ENCODE measurements at places on chromosomes 3 and 15.

DNA sequence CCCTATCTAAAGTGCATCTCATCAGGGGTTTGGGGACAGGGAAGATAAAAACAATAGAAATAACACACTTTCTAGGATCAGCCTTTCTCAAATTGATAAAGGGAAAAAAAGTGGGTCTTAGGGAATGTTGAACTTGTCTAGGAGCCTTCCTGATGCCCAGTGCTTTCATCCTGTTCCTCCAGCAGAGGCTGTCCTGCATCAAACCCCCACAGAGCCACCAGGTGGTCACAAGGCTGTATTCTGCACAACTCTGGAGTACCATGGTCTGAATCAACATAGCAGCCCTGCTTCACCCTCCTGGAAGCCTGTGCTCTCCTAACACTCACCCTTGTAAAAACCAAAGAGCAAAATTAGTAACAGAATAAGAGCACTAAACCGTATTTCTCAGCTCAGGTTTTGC is 118.5 kb upstream of the SLC25A36 start:
- no peak for DNase-seq

GRCh38 chr3:3194861-3195260 is 15.4 kb upstream of the CRBN start:
- no peak for DNase-seq

DNA sequence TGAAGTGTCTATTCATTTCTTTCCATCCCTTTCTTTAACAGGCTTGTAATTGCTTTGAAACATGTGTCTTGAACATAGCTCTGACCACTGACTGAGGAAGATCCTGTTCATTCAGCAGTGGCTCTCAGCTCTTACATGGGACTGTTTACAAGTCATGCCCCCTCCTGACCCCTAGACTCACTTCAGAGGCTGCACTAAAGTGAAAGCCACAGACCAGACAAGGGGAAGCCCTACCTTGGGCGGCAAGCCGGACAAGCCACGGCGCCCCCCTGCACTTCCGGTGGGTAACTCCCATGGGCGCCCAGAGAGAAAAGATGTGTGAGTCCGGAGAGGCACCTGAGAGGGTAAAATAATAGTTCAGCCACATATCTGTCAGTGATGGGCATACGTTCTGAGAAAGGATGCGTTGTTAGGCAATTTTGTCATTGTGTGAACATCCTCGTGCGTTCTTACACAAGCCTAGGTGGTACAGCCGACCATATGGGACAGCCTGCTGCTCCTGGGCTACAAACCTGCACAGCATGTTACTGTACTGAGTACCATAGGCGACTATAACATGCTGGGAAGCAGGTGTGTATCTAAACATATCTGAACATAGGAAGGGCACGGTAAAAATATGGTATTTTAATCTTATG is 116.2 kb downstream of the CHSY1 start:
- DNase-seq = no peak

DNA sequence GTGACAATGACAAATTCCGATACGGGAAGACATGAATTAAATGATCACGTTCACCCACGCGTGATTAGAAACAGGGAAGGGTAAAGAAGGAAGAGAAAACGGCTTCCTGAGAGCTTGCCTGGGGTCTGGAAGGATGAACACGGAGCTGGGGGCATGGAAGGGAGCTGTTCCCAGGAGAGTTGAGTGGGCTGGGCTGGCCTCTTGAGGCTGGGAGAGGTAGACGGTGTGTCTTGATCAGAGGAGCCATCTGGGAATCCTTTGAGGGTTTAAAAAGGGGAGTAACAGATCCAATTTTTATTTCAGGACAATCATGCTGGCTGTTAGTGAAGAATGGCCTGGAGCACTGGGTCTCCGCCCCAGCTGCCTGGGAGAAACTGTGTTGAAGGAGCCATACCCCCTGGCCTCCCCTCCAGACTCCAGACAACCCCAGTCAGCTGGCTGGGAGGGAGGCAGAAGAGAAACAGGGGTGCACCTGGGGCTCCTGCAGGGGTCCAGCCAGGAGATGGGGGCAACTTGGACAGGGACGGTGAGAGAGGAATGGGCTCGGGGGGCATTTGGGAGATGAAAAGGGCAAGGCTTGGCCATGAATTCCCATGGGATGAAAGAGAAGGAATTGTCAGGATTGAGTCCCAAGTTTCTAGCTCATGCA is 53.6 kb upstream of the CGNL1 start:
- no peak for DNase-seq

DNA sequence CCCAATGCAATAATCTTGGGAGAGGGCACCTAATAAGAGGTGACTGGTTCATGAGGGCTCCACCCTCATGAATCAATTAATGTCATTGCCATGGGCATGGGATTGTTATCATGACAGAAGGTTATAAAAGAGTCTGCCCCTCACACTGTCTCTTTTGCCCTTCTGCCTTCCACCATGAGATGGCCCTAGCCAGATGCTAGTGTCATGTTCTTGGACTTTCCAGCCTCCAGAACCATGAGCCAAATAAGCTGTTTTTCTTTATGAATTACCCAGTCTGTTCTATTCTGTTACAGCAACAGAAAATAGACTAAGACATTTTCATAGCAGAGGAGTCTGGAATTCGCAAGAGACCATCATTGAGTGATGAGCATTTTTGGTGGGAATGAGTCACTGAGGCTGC is 16.0 kb upstream of the RAD18 start:
- no peak for DNase-seq

GRCh38 chr15:25175033-25175788 is 220.4 kb downstream of the SNRPN start:
- DNase-seq = no peak

DNA sequence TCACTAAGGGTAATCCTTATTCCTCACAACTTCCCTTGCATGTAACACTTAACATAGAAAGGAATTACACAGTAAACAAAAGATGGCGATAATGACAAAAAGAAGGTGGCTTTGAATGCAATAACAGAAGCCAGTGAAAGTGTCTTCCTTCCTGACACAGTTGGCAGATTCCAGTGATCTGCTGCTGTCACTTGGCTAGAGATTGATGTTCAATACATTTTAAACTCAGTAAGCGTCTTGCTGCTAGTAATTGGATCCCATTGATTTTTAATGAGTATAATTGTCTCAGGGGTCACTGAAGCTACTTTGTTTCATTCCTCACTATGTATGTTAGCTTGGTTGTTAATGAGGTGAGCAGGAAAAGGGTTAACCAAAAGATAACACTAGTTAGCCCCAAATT is 692.7 kb downstream of the NTRK3 start:
- no peak for DNase-seq

GRCh38 chr3:32404714-32405113 is 13.1 kb downstream of the CMTM7 start:
- DNase-seq = no peak

- peak; percentile 87 for DNase-seq
Measured at GRCh38 chr3:57803647-57804081, 47.6 kb downstream of the SLMAP start.

- no peak for DNase-seq
Measured at GRCh38 chr3:162139841-162140240, 643.2 kb downstream of the OTOL1 start.

GRCh38 chr15:68447976-68448755 is 16.2 kb upstream of the ITGA11 start:
- no peak for DNase-seq

DNA sequence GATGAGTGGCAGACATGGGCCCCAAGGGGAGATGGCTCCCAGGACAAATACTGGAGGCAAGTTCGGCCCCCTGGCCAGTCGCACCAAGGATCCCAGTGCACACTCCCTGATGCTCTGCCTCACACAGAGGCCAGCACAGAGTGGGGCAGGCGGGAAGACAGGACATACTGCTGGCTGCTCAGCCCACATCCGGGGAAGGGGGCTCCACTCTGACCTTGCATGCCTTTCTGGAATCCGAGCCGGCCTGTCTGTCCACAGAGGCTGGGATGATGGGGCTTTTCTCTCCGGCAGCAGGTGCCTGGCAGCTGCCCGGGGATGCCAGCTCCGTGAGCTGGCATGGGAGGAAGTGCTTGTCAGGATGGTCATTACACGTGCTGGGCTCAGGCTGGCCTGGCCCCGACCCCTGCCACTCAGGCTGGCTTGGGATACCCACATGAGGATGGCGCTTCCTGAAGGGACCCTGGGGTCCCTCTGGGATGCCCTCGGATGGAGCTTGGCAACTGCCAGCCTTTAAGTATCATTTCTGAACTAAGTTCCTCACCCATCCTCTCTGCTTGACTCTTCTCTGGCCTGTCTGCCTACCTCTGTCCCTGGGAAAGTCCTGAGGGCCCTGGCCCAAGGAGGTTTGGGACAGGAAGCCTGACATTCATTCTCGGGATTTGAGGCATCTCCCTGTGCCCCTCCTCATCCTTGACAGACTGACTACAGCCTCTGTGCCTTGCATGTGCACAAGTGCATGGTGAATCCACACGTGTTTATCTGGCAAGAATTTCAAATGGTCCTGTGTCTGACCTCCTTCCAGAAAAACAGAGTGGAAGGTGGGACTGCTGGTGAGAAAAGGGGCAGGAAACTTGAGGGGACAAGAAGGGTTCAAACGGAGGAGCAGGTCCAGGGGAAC is 46.5 kb downstream of the EXOG start:
- DNase-seq = no peak

- DNase-seq = no peak
Measured at GRCh38 chr3:134567605-134568004, 81.7 kb downstream of the CEP63 start.

- no peak for DNase-seq
Measured at GRCh38 chr3:163664466-163664865, 1413.8 kb downstream of the SI start.

- DNase-seq = no peak
Measured at GRCh38 chr3:12999147-13000140, 73.8 kb downstream of the IQSEC1 start.

DNA sequence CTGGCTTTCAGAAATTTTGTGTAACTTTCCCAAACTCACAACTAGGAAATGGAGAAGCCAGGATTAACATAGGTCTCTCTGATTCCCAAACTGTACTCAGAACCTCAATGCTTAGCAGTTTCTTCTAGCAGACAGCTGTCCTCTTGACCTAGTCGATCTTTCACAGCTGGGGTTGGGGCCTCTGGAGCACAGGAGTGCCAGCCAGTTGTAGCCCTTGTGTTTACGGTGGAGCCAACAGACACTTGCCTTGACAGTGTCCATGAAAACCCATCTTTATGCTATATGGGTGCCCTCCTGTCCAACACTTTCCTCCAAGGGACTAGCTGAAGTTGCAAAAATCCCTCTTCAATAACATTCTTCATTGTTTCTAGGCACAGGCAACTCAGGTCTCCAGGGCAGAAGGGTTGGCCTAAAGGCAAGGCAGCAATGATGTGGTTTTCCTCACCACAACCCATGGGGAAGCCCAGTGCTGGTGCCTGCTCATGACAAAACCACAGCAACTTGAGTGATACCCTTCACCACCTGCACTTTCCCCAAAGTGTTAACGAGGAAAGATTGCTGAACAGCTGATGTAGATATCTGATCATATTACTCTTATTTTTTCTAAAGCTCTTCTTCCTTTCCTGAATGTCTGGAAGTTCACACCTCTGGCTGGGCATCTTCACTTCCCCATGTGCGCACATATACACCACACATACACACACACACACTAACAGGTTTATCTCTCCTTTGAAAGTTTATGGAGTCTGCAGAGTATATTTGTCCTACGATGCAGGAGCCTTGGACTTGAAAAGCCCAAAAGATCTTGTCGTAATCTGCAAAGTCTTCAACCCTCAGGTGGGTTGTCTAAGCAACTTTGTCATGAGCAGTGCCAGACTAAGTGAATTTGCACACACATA is 11.0 kb upstream of the KNG1 start:
- no peak for DNase-seq

- DNase-seq = no peak
Measured at GRCh38 chr3:143339451-143339850, 219.9 kb downstream of the CHST2 start.

GRCh38 chr3:164390046-164390445 is 688.2 kb downstream of the SI start:
- no peak for DNase-seq

DNA sequence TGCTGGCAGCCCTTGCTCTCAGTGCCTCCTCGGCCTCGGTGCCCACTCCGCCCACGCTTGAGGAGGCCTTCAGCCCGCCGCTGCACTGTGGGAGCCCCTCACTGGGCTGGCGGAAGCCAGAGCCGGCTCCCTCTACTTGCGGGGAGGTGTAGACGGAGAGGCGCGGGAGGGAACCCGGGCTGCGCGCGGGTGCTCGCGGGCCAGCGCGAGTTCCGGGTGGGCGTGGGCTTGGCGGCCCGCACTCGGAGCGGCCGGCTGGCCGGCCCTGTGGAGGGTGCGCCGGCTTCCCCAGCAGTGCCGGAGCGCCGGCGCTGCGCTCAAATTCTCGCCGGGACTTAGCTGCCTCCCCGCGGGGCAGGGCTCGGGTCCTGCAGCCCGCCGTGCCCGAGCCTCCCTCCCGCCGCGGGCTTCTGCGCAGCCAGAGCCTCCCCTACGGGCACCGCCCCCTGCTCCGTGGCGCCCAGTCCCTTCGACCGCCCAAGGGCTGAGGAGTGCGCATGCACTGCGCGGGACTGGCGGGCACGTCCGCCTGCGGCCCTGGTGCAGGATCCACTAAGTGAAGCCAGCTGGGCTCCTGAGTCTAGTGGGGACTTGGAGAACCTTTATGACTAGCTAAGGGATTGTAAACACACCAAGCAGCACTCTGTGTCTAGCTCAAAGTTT is 231.5 kb downstream of the EFHB start:
- DNase-seq = no peak

DNA sequence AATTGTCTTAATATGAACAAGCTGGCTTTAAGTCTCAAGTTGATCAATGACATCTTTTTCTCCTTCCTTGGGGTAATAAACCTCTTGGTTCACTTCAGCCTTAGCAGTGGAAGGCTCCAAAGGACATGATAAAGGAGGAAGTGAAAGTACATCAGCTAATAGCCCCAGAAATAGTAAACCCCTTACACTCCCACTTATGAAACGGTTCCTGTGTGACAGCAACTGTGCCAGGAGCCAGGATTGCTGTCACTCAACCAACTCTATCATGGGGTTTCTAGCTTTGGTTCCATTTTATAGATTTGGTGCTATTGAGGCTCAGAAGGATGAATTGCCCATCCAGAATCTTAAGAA is 216.7 kb downstream of the ABHD5 start:
- no peak for DNase-seq

DNA sequence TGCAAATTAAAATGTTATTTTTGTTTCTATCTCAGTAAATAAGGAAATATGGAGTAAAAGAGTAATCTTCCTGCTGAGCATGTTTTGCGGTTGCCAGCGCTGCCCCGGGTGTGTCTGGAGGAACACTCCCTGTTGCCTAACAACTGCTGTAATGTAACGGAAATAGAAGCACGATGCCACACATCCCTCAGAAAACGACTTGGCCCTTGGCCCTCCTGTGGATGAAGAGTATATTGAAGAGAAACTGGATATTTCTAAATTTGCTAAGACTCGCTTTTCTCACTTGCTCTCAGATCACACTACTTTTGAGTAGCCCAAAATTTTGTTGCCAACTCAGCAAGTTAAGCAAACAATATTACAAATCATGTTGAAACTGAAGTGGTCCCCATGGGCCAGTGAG is 18.9 kb downstream of the CX3CR1 start:
- peak; percentile 55 for DNase-seq

DNA sequence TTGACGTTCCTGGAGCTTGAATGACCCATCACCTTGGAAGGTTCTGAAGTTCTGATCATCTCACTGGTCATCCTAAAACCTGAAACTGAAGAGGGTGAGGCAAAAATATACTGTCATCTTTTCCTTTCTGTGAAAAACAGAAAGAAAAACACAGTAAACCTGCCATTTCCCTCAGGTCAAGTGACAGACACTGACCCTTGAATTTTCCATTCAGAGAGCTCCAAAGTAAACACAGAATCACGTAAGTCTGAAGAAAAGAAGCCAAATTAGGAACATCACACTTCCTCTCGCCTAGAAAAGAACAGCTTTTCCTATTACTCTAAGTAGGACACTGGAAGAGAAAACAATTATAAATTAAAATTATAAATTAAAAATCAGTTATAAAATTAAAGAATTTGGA is 78.7 kb upstream of the TGFBR2 start:
- DNase-seq = no peak

Data from glomerular endothelial cell (primary cell).